T-cell (primary cell): ENCODE measurements at places on chromosomes 7 and 10. TPM values are rescaled to one million over a fixed set of nuclear protein-coding genes. Genes with fewer than 3 reads are reported as not detected.

DNA sequence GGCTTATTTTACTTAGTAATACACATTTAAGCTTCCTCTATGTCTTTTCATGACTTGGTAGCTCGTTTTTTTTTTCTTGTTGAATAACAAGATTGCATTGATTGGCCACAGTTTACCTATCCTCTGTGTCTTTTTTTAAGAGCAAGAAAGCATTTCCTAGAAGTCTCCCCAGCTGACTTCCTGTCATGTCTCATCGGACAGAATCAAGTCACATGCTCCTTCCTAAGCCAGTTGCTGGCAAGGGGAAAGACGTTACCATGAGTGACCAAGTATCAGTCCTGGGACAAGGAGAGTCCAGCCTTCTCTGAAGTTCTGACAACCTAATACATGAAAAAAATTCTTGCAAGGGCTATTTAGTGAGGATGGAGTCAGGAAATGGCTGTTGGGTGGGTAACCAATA is 24.9 kb upstream of the SFRP5 start:
- H3K36me3 ChIP-seq, result no peaks in the 10 kb centered on the region
- peak overlapping the region; percentile 21 for H3K4me3 ChIP-seq
- H3K27me3 ChIP-seq, result peaks cover 10% of the 10 kb centered on the region
- peak overlapping the region; percentile 39 for H3K27ac ChIP-seq

DNA sequence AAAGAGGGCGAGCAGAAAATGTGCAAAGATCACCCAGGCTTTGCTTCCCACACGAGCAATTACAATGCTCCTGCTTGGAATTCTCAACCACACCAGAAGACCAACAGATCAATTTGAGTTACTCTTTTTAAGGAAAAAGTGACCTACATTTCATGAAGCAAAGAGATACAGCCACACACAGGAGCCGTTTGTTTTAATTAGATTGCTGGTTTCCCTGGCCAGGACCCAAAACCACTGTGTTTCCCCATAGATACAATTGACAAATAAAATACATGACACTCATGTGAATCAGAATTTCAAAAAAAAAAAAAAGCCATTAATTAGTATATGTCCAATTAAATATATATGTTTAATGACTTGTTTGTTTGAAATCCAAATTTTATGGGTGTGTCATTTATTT is 458.3 kb downstream of the PLXDC2 start:
- no peaks in the 10 kb centered on the region for H3K4me1 ChIP-seq
- H3K27me3 ChIP-seq, result no peaks in the 10 kb centered on the region
- no peaks in the 10 kb centered on the region for H3K36me3 ChIP-seq
- no peak overlapping the region for H3K27ac ChIP-seq
- no peak for DNase-seq

- DNase-seq, result no peak
- H3K4me3 ChIP-seq, result no peak overlapping the region
- no peaks in the 10 kb centered on the region for H3K4me1 ChIP-seq
Measured at GRCh38 chr7:93690021-93690420, 115.5 kb upstream of the CALCR start.

DNA sequence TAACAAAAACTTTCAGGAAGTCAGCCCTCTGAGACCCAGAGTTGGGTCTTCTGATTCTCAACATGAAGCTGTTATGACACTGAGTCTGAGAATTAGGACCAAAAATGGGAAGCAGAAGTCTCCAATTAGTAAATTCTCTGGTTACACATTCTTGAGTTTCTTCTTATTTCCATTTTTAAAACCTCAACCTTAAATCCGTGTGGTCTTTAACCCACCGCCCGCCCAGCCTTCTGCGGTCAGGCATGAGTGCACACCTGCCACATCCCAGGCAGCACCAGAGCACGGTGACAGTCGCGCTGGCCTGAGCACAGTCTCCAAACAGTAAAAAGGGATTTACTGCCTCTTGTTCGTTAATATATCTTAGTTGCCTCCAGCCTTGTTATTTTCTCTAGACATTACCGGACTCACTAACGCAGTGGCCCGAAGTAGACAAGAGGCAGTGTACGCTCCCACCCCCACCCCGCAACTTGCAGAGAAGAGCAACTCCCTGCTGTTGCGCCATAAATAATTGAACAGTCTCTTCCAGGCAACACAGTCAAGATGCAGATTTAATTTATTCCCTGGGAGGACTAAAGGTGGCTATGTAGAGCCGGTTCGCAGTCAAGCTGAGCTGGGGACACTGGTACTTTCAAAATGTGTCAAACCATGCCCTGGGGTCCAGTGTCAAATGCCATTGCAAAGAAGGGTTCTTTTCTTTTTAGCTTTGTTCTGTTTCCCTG is 147.0 kb upstream of the CELF2 start:
- DNase-seq, result no peak
- no peak overlapping the region for H3K27ac ChIP-seq
- no peak overlapping the region for H3K4me3 ChIP-seq
- H3K27me3 ChIP-seq, result no peaks in the 10 kb centered on the region
- H3K4me1 ChIP-seq, result no peaks in the 10 kb centered on the region

- peak; percentile 29 for DNase-seq
- H3K4me1 ChIP-seq, result no peaks in the 10 kb centered on the region
- H3K36me3 ChIP-seq, result no peaks in the 10 kb centered on the region
- H3K27ac ChIP-seq, result no peak overlapping the region
- H3K4me3 ChIP-seq, result no peak overlapping the region
- no peaks in the 10 kb centered on the region for H3K27me3 ChIP-seq
Measured at GRCh38 chr10:97701438-97702069, 12.0 kb upstream of the MARVELD1 start.

EBF3 gene
- not detected for total RNA-seq

SLC26A5 gene
- total RNA-seq, result not detected

CRHR2 gene
- not detected for total RNA-seq

TMEM140 gene
- total RNA-seq, result 25.8 TPM

LOXL4 gene
- not detected for total RNA-seq
